ENCODE measurements at places on chromosomes 6 and 20.

GRCh38 chr6:155418017-155418761 lies 37.5 kb downstream of the NOX3 start:
- peak; percentile 68 for DNase-seq

DNA sequence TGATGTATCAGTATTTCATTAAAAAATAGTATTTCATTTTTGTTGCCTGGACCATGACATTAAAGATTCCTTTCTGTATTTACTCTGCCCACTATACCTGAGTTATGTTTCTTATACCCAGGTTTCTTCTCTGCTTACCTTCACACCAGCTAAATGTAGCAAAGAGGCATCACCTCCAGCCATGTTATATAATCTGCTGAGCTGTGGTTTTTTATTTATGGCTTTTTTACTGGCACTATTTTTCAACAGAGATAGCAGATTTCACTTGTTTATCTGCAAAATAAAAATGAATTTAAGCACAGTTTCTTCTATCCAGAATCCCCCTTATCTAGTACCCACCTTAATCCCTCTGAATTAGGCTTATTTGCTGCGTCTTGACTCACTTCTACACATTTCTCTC lies 979.0 kb upstream of the MAN1A1 start:
- DNase-seq = no peak

DNA sequence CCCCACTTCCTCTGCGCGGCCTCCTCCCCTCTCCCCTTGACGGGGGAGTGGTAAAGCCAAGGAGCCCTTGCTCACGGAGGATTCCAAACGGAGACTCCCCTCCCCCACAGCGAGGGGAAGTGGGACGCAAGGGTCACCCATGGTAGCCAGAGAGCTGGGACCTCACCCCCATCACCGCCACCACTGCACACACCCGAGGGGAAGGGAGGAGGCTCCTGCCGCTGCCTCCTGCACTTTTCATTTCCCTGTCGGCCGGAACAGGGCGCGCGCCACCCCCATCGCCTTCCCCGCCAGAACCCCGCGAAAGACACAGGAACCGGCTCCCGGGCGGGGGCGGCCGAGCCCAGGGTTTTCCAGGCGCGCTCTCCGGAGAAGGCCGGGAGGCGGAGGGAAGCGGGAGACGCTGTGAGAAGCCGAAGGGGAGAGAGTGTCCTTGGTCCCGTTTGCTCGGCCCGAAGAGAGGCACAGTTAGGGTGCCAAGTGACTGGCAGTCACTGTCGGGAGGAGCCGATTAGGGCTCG lies 789 bp downstream of the CCND3 start:
- peak; percentile 44 for DNase-seq

DNA sequence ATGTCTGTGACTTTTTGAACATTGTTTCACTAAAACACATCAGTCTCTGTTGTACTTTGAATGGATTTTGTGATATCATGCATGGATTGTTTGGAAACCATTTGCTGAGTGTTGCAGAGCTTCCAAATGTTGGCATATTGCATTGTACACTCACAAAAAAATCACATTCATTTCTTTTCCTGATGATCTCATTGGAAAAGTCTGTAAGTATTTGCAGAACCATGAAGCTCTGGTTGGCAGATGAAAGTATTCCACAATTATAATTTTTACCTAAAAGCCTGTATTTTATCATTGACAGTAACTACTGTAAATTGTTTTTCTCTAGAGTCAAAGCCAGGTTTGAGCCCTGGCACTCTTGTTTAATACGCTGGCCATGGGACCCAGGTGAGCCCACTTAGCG lies 42.1 kb downstream of the VAPB start:
- no peak for DNase-seq

GRCh38 chr6:132499757-132500156 lies 13.2 kb downstream of the STX7 start:
- no peak for DNase-seq

DNA sequence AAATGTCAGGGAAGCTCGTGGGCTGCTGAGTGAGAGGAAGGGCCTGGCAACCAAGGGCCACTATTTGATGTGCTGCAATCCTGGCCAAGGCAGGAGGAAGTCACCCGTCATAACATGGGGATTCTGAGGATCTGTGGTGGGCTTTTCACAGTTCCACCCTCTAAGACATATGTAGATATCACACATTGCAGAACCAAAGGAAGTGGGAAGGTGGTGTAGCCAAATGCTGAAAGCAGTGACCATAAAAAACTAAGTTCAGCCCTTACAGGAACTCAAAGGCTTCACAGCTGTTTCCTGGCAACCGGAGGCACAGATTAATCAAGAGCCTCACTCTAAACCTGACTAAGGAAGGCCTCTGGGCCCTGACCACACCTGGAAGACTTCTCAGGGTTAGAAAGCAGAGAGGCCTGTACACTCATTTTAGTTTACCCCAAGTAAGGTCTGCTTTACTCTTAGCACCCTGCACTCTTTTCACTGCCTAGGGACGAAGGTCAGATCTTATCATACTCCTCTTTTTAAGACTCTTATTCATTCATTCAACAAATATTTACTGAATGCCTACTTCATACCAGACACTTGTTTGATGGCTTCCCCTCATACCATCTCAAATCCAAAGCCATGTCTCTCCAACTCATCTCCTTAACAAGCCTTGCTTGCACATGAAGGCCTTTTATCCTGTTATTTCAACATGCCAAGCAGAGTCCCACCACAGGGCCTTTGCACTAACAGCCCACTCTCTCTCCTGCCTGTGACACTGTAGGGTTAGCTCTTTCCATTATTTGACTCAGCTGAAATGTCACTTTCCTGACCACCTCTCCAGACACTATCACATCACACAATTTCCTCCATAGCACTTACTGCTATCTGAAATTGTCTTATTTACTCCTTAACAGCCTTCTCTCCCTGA lies 2.6 kb downstream of the UBE2V1 start:
- peak; percentile 68 for DNase-seq

DNA sequence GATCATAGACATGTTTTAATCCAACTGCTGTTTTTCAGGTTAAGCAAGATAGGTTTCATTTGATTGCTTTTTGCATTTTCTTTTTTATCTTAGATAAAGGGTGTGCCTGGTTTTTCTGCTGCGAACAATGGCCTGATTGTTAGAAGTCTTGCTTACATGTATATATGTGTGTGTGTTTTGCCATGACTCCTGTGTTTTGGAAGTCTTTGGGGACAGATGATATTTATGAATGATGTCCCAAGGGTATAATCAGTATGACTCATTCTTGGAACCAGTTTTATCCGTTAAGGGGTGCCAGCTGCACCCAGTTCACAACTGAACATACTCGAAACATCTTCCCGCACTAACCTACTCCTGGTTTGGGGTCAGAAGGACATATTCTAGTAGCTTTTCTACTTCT lies 230.1 kb upstream of the SUPT3H start:
- DNase-seq = no peak

GRCh38 chr20:37432606-37433005 lies 86.7 kb downstream of the SRC start:
- no peak for DNase-seq

DNA sequence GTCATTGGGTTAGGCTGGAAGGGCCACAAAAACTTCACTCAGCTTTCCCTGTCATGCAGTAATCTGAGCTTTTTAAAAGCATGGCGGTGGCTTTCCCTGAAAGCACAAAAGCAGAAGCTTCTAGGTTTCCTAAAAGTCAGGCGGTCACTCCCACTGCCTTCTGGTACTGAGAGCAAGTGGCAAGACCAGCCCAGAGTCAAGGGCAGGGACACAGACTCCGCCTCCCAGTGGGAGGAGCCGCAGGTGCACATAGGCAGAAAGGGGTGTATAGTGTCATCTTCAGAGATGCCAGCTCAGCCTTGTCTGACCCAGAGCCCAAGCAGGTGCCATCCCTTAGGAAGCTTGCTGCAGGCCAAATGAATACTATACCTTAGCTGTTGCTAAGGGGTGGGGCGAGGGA lies 18.0 kb upstream of the PACSIN1 start:
- no peak for DNase-seq

GRCh38 chr6:85314586-85314985 lies 135.3 kb upstream of the NT5E start:
- no peak for DNase-seq
